ENCODE measurements at places on chromosomes 3 and 15.

DNA sequence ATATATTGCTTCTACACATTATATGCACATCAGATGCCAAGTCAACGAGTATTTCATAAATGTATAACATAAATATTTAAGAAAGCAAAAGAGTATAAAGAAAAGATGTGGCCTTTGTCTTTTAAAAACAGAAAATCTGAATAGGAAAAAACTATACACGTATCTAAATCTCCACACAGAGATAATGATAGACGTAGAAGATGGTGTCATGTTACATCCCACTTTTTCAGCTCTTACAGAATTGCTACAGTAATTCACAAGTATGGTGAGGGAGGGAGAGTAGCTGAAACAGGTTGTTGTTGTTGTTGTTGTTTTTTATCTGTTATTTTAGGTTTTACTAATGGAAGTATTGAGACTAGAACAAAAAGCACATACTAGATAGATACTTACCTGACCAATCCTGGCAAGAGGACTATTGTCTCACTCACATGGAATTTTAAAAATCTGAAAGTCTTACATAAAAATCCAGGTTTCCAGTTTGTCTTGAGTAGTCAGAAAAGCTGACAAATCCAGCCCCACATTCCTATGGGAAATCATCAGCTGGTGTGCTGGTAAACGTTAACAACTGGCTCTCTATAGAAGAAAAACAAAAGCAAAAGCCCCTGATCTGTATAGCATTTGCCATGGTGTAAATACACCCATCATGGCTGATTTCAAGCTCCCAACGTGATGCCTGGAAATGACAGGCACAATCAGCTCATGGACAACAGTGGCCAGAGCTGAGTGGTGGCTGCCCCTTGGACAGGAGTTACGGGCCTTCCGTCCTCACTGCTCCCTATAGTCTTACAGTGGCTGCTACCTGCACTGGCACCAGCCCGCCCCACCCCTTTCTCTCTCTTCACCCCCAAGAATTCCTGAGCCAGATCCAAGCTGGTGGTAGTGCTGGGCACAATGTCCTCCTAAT lies 47.4 kb upstream of the VGLL4 start:
- DNase-seq, result no peak

GRCh38 chr3:75978686-75979085 lies 193.3 kb upstream of the ZNF717 start:
- DNase-seq, result no peak

- no peak for DNase-seq
Measured at GRCh38 chr15:65930134-65930533, 60.8 kb downstream of the RAB11A start.

GRCh38 chr3:37863949-37864822 lies 2.5 kb downstream of the CTDSPL start:
- no peak for DNase-seq

DNA sequence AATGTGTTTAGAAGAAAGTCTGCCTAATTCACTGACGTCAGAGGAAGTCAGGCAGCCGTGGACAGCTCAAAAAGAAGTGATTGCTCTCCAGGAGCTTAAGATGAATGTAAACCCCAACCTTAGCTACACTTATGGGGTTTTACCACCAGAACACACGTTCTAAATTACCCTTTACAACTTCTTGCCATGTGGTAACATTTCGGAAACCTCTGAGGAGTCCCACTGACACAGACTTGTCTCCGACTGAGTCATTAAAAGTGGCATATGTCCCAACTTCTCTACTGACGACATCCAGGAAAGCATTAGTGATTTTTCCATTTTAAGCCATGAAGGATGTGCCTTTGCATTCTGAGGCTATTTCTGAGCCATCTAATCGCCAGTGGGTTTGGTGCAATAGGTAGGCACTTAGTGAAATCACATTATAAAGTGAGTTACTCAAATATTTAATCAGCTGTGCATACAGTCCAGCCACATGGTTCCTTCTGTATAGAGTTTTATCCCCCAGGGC lies 32.4 kb downstream of the C2CD4A start:
- DNase-seq, result no peak

Measured in natural killer cell treated with Interleukin-12 subunit alpha and Interleukin-12 subunit beta and Interleukin-15 and Interleukin-18, amount 100 ng/mL, for 72 hours (primary cell).